Endothelial cell (in vitro differentiated cells): ENCODE measurements at places on chromosomes 12 and 14.

GRCh38 chr12:42235426-42235825 lies 2.6 kb downstream of the YAF2 start:
- no peak for DNase-seq

GRCh38 chr14:55047301-55048053 lies 4.0 kb upstream of the MAPK1IP1L start:
- no peak for DNase-seq

DNA sequence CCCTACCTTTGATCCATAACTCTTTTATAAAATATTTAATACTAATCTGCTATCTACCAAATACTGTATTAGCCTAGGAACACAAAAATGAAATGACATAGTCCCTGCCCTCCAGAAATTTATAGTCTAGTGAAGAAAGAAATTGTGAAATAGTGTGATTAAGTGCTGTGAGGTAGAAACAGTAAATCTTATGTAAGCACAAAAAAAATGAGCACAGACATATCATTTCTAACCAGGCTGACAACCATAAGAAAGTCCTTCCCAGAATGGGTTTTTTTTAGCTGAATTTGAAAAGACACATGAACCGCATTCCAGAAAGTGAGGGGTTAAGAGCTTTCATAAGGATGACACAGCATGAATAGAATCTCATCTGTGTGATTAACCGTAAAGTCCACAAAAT lies 145.9 kb downstream of the SOX5 start:
- DNase-seq: no peak

DNA sequence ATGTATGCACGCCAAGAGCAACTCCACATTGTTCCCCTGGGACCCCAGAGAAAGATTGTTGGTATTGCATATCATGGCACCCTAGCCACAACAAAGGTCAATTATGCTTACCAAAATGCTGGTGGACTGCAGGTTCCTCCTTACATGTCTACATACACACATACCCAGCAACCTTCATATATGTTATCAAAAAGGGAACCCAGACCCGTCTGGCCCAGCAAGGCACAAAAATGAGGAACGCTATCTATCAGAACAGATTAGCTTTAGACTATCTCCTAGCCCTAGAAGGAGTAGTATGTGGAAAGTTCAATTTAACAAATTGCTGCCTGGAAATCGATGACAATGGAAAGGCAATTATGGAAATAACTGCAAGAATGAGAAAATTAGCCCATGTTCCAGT lies 61.5 kb downstream of the DHRS2 start:
- DNase-seq: no peak

- no peak for DNase-seq
These were observed 89.7 kb downstream of the GLT1D1 start for GRCh38 chr12:128942960-128943477.

- no peak for DNase-seq
These were observed 1.8 kb downstream of the STAC3 start for GRCh38 chr12:57248934-57249742.

- DNase-seq: no peak
These were observed 18.6 kb downstream of the BBS10 start for GRCh38 chr12:76329606-76330005.

DNA sequence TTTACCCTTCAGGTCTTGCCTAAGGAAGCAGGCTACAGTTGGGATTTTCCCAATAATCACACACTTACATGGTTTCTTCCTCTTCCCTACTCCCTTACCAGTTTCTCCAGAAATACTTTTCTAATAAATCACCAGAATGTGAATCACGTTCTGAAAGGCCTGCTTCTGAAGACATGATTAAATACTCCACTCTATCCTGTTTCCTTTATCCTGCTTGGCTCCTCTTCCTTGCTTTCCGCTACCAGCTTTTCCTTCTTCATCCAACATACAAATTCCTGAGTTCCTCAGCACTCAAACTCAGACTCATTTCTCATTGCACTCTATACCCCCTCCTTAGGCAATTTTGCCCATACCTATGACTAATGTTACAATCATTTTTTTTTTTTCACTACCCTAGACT lies 118.3 kb downstream of the MGAT4C start:
- DNase-seq: no peak

GRCh38 chr14:104554608-104555429 lies 24.7 kb upstream of the C14orf180 start:
- no peak for DNase-seq

DNA sequence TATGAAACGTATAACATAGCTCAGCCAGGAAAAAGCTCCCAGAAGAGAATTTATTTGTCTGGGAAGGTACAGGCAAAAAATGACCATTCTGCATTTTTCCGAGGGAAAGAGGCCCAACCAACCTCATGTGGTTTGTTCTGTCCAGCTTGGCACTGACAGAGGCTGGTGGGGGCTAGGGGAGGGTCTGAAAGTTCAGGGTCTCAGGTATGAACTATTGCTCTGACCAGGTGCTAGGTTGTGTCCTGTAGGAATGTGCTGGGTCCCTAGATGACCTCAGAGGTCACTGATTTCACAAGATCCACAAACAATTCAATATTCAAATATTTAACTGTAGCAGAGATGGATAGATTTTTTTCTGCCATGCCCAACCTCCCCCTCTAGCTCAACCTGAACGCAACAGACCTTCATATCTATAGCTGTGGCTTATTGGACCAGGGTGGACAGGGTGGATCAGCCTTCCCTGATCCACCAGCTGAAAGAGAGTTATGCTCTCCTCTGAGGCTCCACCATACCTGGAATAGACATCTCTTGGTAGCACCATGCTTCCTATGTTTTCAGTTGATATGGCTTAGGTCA lies 32.9 kb upstream of the IFT81 start:
- no peak for DNase-seq

GRCh38 chr12:95762123-95762785 lies 28.3 kb downstream of the NTN4 start:
- DNase-seq: no peak

DNA sequence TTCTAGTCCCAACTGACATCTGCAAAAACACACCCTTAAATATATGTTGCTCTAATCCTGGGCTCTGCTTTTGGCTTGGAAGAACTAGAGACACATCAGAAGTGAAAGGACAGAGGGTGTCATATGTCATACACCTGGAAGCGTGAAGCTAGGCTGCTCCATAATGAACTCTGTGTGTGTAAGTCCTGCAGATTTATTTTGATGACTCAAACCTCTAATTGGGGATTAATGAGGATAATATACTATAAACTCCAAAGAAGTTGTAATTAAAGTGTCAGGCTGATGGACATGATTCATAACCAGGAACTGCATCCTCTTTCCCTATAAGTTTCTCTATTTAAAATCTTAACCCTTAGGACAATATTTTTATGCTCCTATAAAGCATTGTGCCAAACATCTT lies 4.4 kb upstream of the KCNK10 start:
- DNase-seq: no peak

DNA sequence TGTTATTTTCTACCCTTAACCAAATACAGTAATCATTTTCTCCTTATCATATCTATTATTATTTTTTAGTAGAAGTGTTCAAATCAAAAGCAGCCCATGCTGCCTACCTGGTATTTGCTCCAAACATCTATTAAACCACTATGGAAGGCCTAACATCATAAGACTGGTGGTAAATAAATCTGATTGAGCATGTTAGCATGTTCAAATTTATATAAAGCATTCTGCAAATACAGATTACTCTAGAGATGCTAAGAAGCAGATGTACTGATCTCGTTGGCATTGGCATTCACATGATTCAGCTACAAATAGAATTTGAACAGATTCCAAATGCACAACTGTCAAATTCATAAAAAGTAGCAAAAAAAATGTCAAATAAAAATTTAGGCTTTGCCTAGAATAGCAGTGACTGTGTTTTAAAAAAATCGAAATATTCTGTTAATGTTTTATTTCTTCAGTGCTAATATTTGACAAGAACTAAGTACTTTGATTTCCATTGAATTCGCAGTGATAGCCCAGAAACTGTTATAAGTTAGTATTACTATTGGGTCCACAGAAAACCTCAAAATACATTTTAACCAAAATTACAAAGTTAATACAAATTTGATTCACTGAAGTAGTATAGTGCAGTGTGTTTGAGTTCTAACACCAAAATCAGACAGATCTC lies 9.4 kb upstream of the OSBPL8 start:
- no peak for DNase-seq

- DNase-seq: no peak
These were observed 130.3 kb downstream of the CEP83 start for GRCh38 chr12:94329366-94329765.

DNA sequence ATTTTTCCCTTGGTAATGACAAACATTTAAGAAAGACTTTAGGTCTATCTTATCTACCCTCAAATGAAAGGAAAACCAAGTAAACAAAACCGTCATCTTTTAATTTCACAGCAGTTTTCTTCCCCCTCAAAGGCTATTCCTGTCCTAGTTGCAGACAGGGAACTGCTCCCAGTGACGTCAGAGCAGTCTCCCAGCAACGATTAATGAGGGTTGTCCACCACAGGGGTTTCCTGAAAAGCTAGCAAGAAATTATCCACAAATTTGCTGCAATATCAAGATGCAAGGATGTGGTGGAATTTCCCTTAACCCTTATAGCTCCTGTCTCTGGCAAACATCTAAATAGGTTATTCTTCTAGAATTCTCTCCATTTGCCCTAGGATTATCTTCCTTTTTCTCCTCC lies 89.1 kb upstream of the STAC3 start:
- no peak for DNase-seq
